ENCODE measurements at places on chromosomes 7 and 10. TPM values are rescaled to one million over a fixed set of nuclear protein-coding genes. Genes with fewer than 3 reads are reported as not detected.

GRCh38 chr10:6507311-6507710, 72.8 kb downstream of the PRKCQ start:
- no peak overlapping the region for H3K27ac ChIP-seq
- no peaks in the 10 kb centered on the region for H3K27me3 ChIP-seq
- no peak for DNase-seq
- H3K4me1 ChIP-seq, result no peaks in the 10 kb centered on the region
- no peaks in the 10 kb centered on the region for H3K36me3 ChIP-seq
- no peak overlapping the region for H3K4me3 ChIP-seq

DNA sequence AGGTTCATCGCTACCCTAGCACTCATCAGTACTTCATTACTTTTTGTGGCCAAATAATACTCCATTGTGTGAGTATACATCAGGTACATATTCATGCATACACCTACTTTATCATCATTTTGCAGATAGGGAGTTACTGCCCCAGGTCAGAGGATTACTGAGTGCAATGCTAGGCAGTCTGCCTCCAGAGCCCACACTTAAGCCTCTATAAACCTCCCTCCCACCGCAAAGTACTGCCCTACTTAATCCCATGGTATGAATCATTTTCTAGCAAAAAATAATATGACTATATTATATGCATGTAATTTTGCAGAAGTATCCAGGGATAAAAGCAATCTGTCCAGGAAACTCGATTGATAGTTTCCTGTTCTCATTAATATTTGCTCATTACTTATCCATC, 194.3 kb downstream of the GRID1 start:
- H3K4me3 ChIP-seq, result no peak overlapping the region
- no peaks in the 10 kb centered on the region for H3K27me3 ChIP-seq
- H3K27ac ChIP-seq, result no peak overlapping the region
- no peaks in the 10 kb centered on the region for H3K4me1 ChIP-seq
- DNase-seq, result no peak
- H3K36me3 ChIP-seq, result no peaks in the 10 kb centered on the region

Gene ADIRF
- total RNA-seq, result 29.8 TPM

Gene ZNF727
- 0.29 TPM for total RNA-seq

All from esophagus squamous epithelium (tissue), 5 donors.